NCI-H1417 (cell line): ENCODE measurements at places on chromosomes 1 and 21.

GRCh38 chr21:33481314-33481943, 1.7 kb upstream of the TMEM50B start:
- DNase-seq = no peak

DNA sequence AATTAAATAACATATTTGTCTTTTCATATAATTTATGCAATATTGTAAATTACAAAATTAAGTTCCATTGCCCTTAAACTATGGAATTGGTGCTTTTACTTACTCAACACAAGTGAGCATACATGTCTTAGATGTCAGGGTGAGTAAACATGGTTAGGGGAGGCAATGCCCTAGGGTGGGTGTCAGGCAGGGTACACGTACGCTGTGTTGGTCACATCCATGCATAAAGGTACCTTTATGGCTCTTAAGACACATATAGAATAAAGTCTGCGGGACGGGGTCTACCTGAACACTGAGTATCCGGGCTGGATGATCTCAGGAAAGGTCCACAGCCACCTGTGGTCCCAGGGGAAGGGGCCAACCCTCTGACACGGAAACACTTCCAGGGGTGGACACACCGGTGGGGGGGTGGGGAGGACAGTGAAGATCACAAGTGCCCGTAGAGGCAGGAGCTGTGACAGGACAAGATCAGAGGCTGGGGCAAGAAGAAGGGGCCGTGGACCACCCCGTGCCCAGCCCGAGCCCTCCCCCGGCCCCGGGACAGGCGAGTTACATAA, 720 bp downstream of the LIN9 start:
- peak; percentile 71 for DNase-seq

DNA sequence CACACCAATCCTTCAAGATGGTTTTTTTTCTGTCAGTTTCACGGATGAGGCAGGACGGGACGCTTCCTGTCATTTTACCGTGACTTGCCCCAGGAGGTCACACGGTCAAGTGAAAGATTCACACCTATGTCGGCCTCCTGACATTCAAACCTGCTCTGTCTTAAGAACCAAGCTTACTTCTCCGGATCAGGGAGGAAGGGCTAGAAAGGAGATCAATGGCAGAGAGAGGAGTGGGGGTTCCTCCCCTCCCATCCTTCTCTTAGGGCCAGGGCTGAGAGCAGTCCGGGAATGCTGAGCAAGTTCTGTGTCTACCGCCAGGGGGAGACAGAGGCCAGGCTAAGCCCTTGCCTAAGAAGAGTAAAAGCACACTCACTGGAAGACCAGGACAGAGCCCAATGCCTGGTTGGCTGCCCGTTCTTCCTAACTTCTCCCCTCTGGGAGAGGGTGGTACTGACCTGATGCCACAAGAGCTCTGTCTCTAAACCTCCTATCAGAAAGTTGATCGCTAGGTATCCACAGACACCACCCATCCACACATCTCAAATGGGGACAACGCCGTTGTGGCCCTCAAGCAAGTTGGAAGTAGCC, 1.1 kb upstream of the PPM1J start:
- DNase-seq = peak; percentile 78

GRCh38 chr1:202186327-202186726, 7.3 kb upstream of the LGR6 start:
- DNase-seq = no peak
